Sciatic nerve (tissue), 2 donors: ENCODE measurements at places on chromosomes 3 and 15.

DNA sequence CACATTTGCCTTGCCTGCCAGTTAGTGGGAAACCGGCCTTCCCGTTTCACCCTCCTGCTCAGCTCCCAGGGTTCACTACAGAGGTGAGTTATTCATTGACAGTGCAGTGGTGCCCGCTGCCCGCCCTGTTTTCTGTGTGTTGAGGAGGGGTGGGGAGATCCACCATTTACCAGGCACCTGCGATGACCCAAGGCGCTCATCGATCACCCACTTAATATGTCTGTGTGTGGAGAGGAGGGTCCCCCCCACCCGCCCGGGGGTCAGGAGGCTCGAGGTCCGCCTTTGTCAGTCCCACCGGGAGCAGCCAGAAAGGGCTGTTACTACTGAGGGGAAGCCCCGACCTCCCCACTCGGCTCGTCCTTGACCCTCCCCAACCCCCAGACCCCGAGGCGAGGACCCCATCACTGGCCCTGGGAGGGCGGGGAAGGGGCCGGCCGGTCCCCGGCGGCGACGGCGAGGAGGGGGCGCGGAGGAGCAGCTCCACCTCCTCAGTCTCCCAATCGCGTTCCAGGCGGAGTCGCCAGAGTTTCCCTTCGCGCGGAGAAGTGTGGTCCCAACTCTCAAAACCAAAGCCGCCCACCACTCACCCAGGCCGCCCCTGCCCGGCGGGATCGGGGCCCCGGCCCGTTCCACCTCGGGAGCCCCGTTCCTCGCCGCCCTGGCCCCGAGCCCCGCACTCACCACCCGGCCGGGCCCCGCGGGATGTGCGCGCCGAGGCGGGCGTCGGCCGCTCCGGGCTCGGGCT, 1.1 kb downstream of the PLXNB1 start:
- DNase-seq = peak; percentile 80

- DNase-seq = no peak
Observed at GRCh38 chr3:130242850-130243569, 102.5 kb upstream of the COL6A5 start.

DNA sequence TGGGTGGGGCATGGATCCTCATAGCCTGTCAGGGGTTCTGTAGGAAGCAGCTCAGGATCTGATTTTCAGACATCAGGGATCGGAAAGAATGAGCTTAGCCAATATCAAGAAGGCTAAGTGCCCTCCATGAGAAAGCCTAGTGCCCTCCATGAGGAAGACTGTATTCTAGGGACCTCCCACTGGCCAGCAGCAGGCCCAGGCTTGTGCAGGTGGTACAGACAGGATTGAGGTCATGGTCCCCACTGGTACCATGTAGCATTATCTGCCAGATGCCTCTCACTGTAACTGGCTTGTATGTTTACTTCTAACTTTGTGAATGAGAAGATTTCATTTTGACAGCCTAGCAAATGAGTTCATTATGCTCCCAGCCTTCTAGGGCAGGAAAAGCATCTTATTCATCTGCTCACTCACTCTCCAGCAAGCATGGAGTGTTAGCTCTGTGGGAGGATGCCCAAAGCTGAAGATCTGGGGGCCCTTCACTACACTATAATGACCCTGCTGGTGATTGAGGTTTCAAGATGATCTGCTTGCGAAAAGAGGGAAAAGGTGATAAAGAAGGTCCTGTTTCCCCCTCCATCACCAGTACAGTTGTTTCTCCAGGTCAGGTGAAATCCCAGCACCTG, 7.5 kb downstream of the EPHB1 start:
- DNase-seq = no peak

- no peak for DNase-seq
Observed at GRCh38 chr3:42498034-42498433, 4.4 kb upstream of the VIPR1 start.

DNA sequence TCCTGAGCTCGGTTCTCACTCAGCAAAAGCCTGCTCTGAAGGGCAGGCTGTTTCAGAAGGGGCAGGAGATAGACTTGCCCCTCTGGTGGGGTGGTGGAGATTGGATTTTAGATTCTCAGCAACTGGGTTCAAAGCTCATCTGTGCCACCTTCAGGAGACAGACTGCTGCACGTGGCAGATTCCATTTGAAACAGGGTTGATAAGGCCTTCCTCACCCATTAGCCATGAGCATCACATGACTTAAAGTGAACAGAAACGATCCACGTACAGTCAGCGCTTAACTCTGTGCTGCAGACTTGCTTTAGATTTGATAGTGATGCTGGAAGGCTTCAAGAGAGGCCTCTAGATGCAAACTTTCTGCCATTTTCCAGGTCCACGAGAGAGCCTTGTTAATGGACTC, 35.0 kb upstream of the MGLL start:
- DNase-seq = no peak

DNA sequence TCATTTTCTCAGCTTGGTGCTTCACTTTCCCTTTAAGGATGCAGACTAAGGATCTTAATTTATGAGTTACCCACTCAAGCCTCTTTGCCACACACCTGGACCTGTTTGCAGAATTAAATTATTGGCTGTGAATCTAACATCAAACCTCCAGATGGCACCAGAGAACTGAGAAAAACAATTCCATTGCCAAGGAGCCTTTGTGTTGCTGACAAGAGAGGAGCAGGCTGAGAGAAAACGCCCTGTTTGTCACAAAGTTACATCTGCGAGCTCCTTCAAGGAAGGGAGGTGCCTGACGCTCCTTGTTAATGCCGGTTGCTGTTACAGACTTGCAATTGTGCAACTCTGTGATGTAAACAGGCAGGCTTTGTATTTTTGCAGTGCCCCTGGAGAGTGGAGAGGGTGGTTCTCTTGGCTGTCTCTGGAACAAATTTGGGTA, 36.3 kb upstream of the TMC3 start:
- DNase-seq = peak; percentile 73

GRCh38 chr3:88219138-88219792, 69.5 kb downstream of the C3orf38 start:
- peak; percentile 65 for DNase-seq

GRCh38 chr3:48896936-48897335, 1.7 kb downstream of the SLC25A20 start:
- no peak for DNase-seq

DNA sequence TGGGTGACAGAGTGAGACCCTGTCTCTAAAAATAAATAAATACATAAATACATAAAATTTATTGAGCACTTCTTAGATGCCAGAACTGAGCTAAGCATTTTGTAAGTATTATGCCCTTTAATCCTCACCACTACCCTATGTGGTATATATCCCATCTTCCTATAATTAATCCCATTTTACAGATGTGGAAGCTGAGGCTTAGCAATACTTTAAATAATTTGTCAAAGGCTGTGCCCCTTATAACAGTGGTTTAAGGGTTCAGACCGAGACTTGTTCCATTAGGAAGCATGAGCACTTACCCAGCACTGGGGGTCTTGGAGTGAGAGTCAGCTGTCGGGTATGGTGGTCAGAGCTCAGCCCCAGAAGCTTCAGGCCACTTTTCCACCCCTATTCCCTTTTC, 7.5 kb upstream of the CHST14 start:
- no peak for DNase-seq

GRCh38 chr15:39125904-39126303, 455.0 kb upstream of the THBS1 start:
- DNase-seq = no peak

GRCh38 chr3:183967693-183968092, 50.0 kb downstream of the ABCC5 start:
- DNase-seq = no peak

GRCh38 chr15:29058903-29059539, 173.2 kb downstream of the APBA2 start:
- DNase-seq = no peak

- no peak for DNase-seq
Observed at GRCh38 chr3:178947738-178948137, 123.9 kb downstream of the ZMAT3 start.

- DNase-seq = no peak
Observed at GRCh38 chr3:37551857-37552256, 309.8 kb upstream of the CTDSPL start.

DNA sequence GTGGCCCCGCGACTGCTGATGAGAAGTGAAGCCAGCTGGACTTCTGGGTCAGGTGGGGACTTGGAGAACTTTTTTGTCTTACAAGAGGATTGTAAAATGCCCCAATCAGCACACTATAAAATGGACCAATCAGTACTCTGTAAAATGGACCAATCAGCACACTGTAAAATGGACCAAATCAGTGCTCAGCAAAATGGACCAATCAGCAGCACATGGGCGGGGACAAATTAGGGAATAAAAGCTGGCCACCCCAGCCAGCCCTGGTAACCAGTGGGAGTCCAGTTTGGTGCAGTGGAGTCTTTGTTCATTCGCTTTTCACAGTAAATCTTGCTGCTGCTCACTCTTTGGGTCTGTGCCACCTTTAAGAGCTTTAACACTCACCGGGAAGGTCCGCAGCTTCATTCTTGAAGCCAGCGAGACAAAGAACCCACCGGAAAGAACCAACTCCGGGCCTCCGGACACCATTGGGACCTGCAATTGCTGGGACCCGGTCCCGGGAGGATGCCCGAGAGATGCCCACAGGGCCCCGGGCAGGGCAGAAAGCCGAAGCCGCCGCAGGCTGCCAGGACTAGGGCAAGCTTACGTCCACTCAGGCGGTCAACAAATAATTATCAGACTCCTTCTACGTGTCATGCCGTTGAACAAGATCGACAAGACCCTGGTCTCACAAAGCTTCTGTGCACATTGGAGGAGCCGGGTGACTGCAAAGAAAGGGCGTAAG, 8.3 kb upstream of the NR2E3 start:
- DNase-seq = no peak

GRCh38 chr3:54527521-54527920, 400.3 kb downstream of the LRTM1 start:
- no peak for DNase-seq
